Left cardiac atrium (tissue), 4 donors: ENCODE measurements at places on chromosomes 13 and 19. TPM values are rescaled to one million over a fixed set of nuclear protein-coding genes. Genes with fewer than 3 reads are reported as not detected.

GRCh38 chr19:34432797-34433196 lies 4.6 kb downstream of the UBA2 start:
- peak; percentile 36 for DNase-seq

DNA sequence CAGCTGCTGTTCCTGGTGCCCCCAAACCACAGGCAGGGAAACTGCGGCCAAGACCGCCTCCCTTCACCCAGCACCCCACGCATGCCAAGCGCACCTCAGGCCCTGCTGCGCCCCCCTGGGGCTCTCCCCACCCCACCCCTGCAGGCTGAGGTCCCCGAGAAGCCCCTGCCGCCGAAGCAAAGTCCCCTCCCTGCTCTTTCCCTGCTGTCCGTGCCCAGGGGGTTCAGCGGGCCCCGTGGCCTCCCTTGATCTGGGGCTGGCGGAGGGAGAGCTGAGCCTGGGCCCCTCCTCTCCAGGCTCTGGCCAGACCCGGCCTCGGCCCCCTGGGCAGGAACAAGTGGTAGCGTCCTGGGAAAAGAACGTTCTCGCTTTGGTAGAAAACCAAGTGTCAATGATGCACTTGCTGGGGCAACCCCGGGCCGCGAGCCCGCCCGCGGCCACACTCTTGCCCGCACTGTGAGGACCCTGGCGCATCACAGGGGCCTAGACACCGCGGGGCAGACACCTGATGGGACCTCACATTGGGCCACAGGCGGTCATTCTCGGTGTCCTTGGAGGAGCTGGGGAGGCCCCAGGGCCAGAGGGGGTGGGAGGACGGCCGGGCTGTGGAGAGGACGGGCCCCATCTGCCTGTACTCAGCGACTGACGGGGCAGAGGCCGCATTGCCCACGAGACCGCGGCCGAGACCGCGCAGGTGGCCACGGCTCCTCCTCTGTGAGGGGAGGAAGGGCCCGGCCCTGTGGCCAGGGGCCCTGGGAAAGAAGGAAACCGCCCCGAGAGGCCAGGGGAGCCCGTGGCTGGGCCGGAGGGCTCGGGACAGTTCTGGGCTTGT lies 29.0 kb downstream of the GPX4 start:
- DNase-seq, result no peak

- DNase-seq, result no peak
Measured at GRCh38 chr13:76654263-76654662, 231.9 kb downstream of the KCTD12 start.

- peak; percentile 72 for DNase-seq
Measured at GRCh38 chr13:49976314-49977258, 20.3 kb upstream of the TRIM13 start.

DNA sequence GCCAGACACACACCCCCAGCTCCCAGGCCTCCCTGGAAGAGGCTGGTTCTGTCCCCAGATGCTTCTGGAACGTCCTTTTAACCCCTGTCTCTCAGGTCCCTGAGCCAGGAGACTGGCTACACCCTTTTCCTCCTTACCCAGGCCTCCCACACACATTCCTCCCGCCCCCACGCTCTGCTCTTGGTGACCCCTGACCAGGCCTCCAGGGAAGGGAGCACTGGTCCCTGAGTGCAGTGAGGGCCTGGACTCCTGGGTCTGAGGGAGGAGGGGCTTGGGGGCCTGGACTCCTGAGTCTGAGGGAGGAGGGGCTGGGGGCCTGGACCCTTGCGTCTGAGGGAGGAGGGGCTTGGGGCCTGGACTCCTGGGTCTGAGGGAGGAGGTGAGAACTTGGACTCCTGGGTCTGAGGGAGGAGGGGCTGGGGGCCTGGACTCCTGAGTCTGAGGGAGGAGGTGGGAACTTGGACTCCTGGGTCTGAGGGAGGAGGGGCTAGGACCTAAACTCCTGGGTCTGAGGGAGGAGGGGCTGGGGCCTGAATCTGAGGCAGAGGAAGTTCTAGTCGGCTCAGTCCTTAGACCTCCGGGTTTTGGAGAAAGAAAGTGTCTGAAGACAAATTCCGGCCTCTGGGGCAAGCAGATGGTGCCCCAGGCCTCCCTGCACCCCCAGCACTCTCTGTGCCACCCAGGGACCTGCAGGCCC lies 527 bp downstream of the KLK6 start:
- no peak for DNase-seq

The CEACAM3 gene
- 0.60 TPM for total RNA-seq

The NLRP9 gene
- not detected for total RNA-seq
